ENCODE measurements at places on chromosomes 5 and 9.

DNA sequence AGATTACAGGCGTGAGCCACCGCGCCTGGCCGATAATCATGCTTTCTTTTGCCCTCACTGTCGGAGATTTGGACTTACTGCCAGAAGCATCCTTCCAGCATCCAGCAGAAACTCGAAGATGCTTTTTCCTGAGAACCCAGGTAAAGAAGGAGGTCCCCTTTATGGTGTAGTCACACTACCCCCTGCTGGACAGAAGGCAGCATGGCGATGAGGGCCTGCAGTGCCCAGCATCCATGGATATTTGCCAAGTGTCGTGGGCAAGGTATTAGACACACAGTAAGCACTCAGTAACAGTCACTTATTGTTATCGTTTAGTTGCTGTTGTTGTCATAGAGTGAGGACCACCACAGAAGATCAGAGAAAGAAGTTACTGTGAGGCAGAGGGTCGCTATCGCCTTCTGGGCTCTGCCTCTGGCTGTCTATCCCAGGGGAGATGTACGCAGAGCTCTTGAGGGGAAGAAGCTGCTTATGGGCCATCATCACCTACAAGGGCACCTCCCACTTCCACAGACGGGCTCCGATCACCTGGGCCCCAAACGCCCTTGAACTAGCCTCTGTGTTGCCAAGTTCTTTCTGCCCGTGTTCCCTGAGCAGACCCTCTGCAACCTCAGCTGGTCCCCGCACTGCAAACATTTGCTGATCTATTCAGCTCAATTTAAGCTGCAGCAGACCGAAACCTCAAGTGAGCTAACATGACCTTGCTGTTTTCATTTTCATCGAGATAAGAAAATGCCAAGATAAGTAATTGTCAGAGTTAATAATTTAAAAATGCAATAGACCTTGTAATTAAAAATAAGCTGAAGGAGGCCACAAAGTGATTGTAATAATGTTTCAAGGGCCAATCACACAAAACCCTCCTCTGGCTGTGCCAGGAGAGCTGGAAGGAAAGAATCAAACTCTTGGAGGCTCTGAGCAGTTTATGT is 23.9 kb downstream of the C5orf15 start:
- DNase-seq = no peak

GRCh38 chr5:175070283-175070682 is 345.9 kb downstream of the MSX2 start:
- no peak for DNase-seq

- DNase-seq = no peak
These were observed 188.6 kb upstream of the ZNF608 start for GRCh38 chr5:124935065-124935464.

- no peak for DNase-seq
These were observed 15.0 kb downstream of the GALNT10 start for GRCh38 chr5:154205441-154206117.

- no peak for DNase-seq
These were observed 6.1 kb downstream of the ST6GALNAC4 start for GRCh38 chr9:127910613-127911205.
